Dermis blood vessel endothelial cell (primary cell): ENCODE measurements at places on chromosomes 12 and 14.

DNA sequence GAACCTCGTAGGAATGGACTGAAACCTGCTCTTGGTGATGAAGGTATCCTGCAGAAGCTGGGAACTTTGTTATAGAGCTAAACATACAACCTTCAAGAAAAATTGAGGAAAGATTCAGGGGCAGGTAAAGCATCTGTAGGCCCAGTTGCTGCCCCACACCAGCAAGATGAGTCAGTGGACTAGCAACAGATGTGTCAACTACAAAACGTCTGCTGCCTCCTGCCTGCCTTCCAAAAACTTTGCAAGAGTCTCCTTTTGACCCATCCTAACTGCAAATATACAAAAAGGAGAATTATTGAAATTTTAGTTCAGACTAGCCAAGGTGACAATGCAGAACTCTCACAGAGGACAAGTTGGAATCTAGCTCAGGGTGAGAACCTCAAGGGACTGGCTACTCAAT is 60.9 kb upstream of the TMTC1 start:
- no peak for DNase-seq

DNA sequence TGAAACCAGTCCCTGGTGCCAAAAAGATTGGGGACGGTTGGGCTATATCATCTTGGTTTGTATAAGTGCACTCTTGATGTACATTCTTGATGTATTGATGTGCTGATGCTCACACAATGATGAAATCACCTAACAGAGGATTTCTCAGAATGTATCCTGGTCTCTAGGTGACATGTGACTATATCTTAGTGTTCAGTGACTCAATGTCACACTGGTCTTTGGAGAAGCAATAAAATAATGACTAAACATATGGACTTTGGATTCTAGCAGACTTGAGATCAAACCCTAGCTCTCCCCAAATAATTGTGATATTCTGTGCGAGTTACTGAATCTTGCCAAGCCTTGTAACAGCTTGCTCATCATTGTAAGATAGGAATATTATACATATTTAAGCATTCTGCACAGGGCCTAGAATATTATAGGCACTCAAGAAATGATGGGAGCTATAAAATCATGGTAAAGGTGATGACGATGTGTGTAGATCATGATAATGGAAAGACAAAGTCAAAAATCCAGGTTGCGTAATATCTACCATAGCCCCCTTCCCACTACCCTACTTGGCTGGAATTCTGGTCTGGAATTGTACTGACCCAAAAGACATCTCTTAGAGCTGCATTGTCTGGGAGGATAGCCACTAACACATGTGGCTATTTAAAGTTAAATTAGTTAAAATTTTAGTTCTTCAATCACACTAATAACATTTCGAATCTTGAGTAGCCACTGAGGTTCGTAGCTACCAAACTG is 117.6 kb upstream of the PWP1 start:
- DNase-seq = no peak

DNA sequence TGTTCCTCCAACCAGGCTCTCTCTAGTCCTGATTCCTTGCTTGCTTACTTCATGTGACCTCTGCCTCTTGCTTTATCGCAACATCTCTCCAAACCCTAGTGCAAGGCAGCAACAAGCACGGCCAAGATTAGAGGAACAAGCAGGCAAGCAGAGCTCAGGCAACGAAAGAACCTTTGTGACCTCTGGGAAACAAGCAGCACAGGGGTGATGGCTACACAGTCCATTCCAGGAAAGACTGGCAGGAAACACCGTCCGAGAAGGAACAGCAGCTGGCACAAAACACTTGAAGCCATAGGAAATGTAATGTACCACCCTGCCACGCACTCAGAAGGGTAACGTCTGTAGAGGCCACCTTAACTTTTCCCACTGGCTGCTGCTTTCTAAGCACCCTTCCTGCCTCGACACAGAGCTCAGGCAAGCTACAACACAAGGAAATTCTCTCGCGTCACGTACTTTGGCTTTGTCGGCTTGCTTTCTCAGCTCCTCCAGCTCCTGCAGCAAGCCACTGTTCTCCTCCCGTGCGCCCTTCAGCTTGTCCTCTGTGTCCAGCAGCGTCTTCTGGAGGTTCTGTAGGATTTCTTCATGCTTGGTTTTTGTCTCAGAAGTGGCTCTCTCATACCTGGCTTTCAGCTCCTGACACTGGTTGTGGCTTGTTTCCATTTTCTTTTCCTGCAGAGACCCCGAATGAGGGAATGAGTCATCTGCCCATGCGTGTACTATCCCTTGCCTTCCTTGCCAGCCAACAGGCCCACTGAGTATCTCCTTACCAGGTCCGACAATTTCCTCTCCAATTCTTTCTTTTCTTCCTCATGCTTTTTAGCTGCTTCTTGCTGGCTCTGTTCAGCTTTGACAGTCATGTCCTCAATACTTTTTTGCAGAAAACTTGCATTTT is 61.4 kb upstream of the VPS33A start:
- peak; percentile 81 for DNase-seq

GRCh38 chr14:33566082-33566481 is 384.8 kb downstream of the EGLN3 start:
- no peak for DNase-seq

DNA sequence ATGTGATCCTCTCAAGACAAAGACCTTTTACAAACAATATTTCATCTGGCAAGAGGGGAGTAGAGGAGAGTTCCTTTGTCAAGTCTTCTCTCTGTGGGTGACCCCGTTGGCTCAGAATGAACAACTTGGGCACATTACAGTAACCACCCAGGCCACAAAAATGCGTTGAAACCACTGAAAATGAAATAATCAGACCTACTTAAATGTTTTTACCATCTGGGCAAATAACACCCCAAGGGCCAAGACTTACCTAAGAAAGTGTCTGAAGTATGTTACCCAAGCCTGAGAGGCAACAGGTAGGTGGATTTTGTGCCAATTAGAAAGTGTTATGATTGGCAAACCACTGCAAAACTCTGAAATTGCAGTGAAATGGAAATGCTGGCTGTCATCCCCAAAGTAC is 1.3 kb downstream of the TC2N start:
- DNase-seq = no peak

DNA sequence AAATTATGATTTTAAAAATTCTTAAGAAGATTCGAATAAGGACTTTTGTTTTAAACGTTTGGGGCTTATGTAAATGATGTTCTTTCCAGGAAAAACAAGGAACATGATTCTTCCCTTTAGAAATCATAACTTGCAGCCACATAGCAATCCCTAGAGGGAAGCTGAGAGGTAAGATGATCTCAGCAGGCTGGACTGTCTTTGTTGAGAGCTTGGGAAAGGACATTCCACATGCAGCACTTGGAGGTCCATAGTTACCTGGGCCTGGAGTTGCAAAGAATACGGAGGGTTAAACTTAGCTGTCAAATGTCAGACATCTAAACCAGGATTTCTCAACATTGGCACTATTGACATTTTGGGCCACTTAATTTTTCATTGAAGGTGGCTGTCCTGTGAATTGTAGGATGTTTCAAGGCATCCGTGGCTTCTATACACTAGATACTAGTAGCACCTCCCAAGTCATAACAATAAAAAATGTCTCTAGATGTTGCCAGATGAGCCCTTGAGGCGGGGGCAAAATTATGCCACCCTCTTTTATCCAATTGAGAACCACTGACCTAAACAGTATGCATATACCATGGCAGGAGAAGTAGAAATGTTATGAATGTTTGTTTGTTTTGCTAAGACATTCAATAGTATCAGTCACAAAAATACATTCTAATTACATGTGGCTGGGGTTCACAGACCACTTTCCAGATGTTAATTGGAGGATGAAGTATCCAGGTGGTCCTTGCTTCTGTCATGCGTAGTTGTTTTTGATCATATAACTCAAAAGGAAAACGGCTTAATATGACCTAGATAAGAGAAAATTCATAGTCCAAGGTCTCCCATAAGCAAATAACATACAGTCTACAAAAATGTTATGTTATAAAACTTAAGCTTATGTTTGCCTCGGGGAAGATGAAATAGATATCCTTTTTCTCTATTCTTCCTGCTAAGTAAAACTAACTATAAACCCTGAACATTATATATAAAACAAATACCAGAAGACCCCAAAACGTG is 30.5 kb downstream of the TTC6 start:
- no peak for DNase-seq

DNA sequence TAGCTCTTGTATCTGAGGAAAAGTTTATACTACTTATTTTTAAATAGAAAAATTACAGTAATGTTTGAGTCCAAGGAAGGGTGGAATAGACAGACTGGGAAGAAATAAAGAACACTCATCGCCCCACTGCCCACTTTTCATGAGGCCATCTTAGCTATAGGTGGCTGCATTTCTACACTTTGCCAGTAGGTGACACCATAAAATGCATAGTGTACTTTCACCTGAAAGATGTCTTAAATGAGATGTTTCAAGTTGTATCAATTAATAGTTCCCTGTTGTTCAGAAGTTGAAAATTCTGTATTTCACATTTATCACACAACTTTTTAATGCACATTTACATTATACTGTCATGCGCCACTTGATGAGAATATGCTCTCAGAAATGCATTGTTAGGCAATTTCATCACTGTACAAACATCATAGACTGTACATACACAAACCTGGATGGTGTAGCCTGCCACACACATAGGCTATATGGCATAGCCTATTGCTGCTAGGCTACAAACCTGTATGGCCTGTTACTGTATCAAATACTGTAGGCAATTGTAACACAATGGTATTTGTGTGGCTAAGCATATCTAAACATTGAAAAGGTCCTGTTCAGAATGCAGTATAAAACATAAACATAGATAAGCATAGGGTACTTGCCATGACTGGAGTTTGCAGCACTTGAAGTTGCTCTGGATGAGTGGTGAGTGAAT is 27.6 kb downstream of the PMCH start:
- DNase-seq = peak; percentile 74

- no peak for DNase-seq
Observed at GRCh38 chr12:65450625-65451024, 172.1 kb downstream of the MSRB3 start.

- no peak for DNase-seq
Observed at GRCh38 chr12:123269896-123270213, 1.8 kb downstream of the CDK2AP1 start.

- no peak for DNase-seq
Observed at GRCh38 chr12:95642583-95642982, 91.3 kb upstream of the USP44 start.

DNA sequence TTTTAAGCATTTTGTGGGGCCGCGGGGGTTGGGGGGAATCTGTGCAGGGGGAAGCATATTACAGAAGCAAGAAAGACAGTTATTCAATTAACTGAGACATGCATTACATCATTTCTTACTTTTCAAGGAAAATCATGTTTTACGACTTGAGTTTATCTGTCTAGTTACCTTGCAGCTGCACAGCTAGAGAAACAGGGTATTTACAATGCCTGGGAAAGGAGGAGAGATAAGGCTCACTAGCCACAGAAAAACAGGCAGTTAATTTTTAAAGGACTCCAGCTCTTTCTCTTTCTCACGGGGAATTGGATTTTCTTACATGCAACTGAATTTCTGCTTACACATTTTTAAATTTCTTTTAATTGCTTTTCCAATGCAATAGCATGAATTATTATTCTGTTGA is 22.2 kb downstream of the FCF1 start:
- DNase-seq = no peak

DNA sequence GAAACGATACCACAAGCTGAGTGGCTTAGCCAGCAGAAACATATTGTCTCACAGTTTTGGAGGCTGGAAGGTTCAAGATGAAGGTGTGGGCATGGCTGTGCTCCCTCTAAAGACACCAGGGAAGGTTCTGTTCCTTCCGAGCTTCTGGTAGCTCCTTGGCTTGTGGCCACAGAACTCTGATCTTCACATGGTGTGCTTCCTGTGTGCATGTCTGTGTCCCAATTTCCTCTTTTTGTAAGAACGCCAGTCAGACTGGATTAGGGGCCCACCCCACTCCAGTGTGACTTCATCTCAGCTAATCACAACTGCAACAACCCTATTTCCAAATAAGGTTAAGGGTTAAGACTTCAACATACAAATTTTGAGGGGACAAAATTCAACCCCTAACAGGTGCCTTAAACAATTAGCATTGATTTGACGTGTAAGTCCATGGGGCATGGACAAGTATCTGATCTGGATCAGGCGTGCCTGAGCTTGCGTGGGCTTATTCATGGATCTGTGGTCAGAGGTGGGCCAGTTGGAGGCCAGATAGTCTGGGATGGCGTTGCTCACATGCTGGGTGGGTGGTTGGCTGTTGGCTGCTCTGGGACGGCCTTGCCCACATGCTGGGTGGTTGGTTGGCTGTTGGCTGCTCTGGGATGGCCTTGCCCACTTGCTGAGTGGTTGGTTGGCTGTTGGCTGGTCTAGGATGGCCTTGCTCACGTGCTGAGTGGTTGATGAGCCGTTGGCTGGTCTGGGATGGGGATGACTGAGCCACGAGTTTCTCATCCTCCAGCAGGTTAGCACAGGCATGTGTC is 88.5 kb downstream of the LGMN start:
- DNase-seq = no peak

GRCh38 chr12:122063694-122064024 is 14.9 kb upstream of the MLXIP start:
- DNase-seq = no peak

DNA sequence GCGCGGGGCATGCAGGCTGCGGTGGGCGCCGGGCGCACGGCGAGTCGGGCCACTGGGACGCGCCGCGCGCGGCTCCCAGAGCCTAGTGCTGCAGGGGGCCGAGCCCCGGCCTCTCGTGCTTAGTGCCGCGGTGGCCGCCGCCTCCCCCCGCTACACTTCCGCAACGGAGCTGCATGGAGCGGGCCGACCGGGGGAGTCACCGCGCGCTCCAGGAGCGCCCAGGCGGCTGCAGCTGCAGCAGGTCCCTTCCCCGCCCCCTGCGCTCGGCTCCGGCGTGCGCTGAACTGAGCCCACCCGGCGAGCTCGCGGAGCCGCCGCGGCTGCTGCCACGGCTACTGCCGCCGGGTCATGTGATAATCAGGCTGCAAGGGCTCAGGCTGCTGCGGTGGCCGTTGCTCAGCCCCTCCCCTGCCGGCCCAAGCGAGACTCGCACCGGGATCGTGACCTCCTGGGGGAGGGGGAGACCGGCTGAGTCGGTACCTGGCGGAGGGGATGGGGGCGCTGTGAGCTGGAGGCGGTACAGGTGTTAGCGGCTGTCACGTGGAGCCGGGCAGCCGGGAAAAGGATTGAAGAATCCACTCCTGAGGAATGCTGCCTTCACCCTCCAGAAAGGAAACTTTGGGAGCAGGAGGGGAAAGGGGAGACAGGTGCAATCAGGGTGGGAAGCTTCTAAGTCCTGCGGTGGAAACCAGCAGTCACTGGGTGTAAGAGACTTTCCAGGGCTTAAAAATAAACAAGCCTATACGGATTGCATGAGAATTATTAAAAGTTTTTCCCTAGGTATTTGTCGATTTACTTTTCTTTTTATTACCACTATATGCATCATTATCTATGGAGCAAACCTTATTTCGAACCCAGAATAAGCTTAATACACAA is at the start of gene PPM1H:
Gene PPM1H (minus strand): TSS at position 352 of the 876 bp plus-strand sequence. CDS start 414 bp downstream, outside the sequence.
- peak; percentile 63 for DNase-seq
